ENCODE measurements at places on chromosomes 3 and 15.

GRCh38 chr3:124277144-124277890 lies 285.4 kb upstream of the ROPN1 start:
- no peak for DNase-seq

DNA sequence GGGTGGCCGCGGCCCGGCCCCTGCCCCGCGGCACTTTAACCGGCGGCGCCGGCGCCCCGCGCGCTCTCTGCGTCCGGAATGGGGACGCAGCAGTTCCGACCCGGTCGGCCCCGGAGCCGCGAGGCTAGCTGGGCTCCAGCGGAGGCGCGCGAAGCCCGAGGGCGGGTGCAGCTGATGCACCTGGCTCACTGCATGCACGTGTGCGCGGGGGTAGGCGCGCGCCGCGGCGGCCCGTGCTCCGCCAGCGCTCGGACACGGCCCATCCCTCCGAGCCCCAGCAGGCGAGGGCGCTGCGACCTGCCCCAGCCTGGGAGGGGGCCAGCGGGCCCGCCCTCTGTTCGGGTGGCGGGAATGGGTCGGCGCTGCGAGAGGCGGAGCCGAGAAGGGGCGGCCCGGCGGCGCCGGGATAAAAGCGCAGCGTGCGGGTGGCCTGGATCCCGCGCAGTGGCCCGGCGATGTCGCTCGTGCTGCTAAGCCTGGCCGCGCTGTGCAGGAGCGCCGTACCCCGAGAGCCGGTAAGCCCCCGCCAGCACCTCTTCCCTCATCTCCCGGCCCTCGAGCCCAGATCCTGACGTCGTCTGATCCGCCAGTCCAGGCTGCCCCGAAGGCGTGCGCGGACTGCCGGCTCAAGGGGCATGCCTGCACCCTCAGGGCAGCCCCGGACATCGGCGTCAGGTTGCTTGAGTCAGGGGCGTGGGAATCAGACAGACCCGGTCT lies at the start of the genes CHDH and IL17RB:
Gene CHDH, minus strand, starts transcription at position 286 of the 717 bp plus-strand sequence. CDS start 22,411 bp downstream, outside the sequence.
Gene IL17RB, plus strand, starts transcription at position 435 of the 717 bp plus-strand sequence. Its CDS starts 21 bp downstream, at position 456.
- DNase-seq, result no peak

GRCh38 chr3:61820306-61820992 lies 259.1 kb downstream of the PTPRG start:
- DNase-seq, result no peak

DNA sequence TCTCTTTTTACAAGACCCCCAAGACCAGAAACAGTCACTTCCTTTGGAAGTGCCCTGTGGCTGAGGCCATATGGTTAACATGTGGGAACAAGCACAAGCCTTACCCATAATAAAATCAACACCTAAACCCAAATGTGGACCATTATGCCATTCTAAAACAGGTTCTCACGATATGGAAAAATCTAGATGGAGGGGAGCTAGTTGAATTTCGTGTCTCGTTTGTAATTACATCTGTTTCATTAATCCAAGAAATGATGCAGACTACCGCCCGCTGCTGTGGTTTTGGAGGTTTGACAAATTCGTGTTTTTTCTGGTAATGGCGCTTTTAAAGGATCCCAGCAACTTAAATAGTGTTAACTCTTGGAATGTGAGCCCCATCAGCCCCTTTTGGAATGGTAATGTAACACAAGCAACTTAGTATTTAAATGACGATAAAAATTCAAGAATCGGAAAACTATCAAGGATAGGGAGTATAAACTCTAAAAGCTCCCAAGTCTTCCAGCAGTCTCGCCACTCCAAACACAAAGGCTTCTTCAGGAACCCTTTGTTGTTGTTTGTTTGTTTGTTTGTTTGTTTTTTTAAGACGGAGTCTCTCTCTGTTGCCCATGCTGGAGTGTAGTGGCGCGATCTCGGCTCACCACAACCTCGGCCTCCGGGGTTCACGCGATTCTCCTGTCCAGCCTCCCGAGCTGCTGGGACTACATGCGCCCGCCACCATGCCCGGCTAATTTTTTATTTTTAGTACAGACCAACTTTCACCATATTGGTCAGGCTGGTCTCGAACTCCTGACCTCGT lies 1.1 kb downstream of the CNBP start:
- no peak for DNase-seq

- DNase-seq, result no peak
Measured at GRCh38 chr3:64667138-64667537, 20.7 kb downstream of the ADAMTS9 start.

GRCh38 chr3:94076055-94076454 lies 13.2 kb downstream of the NSUN3 start:
- no peak for DNase-seq

DNA sequence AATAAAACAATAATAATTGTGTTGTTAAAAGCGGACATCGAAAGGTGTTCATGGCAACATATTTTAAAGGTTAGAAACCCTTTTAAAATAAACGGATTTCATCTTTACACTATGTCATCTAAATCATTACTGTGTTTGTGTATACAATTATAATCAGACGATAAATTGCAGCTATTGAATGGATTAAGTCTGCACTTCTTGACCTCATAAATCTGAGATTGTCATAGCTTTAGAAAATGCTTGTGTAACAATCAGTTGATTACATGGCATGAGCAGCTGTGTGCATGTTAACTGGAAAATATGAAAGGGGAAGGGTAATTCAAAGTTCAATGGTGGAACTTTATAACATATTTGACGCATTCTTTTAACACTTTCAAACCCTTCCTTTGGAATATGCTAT lies 152.4 kb upstream of the MDFIC2 start:
- DNase-seq, result no peak

DNA sequence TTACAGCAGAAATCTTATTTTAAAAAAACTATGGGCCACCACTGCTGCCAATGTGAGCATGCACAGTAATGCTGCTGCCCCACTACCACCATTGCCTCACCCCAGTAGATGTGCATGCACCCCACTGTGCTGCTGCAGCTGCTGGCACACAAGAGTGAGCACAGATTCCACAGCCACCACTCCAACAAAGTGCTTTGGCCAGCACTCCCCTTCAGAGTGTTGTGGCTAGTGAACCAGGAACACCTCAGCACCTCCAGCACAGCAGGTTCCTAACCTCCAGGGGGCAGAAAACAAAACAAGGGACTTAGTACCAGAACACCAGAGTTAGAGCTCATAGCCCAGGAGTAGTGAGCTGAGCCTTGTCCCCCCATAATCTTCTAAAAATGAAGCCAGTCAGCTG lies 629.6 kb downstream of the PYDC2 start:
- no peak for DNase-seq

GRCh38 chr3:167712445-167712844 lies 22.2 kb downstream of the PDCD10 start:
- no peak for DNase-seq

DNA sequence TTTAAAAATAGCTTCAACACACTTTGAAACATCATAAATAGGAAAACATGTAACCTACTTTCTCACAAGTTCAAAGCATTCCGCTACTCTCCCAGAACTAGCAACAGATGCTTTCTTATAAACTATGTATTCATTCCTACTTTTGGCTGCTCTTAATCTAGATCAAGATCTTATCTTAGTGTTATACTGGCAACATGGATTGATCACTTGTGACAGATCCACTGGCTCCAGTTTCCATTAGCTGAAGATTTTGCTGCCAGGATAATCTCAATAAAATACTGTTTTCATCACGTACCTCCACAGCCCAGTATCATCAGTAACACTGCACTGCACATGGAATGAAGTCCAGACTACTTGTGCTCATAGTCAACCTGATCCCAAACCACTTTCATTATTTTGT lies 491.7 kb upstream of the AGTR1 start:
- DNase-seq, result no peak

GRCh38 chr3:22704571-22705354 lies 498.4 kb upstream of the UBE2E2 start:
- no peak for DNase-seq

- DNase-seq, result no peak
Measured at GRCh38 chr3:182241196-182241765, 529.6 kb downstream of the SOX2 start.
